ENCODE measurements at places on chromosomes 13 and 19.
A peak's percentile ranks its signal among the peaks of the same experiment; 100 is the strongest.

DNA sequence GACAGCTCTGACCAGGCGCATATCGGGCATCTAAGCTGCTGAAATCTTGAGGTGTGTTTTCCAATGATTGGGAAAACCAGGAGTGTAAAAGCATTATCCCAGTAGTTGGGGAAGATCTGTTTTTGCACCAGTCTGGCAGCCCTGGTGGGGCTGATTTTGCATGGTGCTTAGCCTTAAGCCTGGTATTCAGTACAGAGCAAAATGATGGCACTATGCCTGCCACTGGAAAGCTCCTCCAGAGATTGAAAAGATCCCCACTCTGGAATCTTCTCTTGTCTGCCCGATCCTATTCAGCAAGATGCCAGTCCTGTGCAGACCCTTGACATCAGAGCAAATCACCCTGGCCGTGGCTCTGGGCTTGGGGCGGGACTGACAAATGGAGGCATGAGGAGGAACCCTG is 44.7 kb upstream of the SIAH3 start:
- no peak for DNase-seq

- no peak for DNase-seq
These were observed 439.4 kb upstream of the KLF12 start for GRCh38 chr13:74573654-74574053.

- peak; percentile 45 for DNase-seq
These were observed 2.4 kb upstream of the ZNF506 start for GRCh38 chr19:19823916-19824315.

GRCh38 chr19:2575734-2576481 is 100.0 kb downstream of the GADD45B start:
- no peak for DNase-seq

DNA sequence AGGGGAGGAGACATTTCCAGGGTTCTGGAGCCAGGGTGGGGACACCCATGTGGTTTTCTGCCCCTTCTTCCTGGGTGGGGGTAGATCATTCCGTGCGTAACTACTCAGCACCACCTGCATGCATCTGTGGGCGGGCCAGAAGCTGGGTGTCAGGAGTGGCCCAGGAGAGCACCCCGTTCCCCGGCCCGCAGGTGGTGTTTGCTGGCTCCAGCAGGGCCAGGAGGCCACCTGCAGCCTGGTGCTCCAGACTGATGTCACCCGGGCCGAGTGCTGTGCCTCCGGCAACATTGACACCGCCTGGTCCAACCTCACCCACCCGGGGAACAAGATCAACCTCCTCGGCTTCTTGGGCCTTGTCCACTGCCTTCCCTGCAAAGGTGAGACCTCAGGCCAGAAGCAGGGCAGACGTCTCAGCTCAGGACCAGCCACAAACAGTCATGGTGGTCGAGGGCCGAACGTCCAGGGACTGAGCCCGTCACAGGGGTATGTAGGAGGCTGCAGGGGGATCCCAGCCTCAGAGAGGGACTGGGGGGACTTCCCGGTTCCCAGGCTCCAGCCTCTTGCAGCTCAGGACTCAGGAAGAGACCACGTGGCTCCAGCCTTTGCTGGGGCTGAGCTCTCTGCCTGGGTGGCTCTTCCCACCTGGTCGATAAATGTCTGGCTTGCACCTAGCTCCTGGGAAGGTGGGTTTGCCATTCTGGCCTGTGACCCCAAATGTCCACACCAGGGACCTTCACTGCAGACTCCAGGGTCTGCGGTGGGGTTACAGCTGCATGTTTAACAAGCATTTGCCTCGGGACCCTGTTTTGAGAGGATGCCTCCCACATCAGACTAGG is 1.6 kb downstream of the FSTL3 start:
- DNase-seq, result no peak

DNA sequence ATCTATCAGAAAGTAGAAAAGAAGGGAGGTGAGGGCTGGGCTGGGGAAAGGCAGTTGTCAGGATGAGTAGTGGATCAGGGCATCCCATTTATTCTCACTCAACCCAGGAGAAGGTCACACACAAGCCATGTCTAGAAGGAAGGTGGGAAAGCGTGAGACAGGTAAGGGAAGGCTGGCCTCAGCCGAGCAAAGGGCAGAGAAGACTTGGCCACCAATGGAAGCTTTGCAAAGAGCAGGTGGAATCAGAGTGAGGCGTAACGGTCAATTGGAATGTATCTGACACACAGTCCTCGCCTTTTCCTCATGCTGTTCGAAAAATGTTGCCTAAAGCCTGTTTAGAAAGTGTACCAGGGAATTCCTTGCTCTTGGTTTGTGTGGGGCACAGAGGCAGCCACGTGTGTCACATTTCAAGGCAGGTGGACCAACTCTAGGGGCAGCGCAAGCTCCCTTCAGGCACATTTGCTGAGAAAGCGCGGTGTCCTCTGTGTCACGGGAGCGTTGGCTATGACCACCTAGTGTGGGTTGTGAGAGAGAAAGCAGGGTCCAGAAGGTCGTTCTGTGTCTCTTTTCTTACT is 118.8 kb upstream of the SPATA13 start:
- no peak for DNase-seq

- no peak for DNase-seq
These were observed 4.6 kb upstream of the NAA16 start for GRCh38 chr13:41306271-41307145.

GRCh38 chr13:21696865-21697448 is 26.1 kb downstream of the FGF9 start:
- DNase-seq, result no peak
